ENCODE measurements at places on chromosomes 7 and 10.
A peak's percentile ranks its signal among the peaks of the same experiment; 100 is the strongest.

GRCh38 chr10:117399341-117400196 is 24.3 kb upstream of the PDZD8 start:
- DNase-seq = no peak

GRCh38 chr7:887488-887820 is 11.1 kb downstream of the GET4 start:
- DNase-seq = no peak

GRCh38 chr10:119029613-119030420 is at the start of gene NANOS1:
TSS of gene NANOS1 (plus strand) at chr10:119029714. CDS start at chr10:119029802, 88 bp downstream.
- DNase-seq = peak; percentile 8

DNA sequence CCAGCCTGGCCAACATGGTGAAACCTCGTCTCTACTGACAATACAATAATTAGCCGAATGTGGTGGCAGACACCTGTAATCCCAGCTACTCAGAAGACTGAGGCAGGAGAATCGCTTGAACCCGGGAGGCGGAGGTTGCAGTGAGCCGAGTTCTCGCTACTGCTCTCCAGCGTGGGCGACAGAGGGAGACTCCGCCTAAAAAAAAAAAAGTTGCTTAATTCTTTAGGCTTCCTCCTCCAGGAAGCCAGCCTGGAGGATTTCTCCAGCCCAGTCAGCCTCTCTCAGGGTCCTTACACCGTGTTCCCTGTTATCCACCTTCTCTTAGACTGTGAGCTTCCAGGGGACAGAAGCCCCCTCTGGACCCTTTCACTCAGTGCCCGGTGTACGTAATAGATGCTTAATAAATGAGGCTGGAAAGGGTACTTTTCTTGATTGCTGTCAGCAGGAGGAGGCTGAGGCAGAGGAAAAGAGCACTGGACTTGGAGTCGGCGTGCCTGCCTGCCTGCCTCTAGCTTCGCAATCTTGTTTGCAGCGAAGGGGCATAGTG is 16.4 kb upstream of the NODAL start:
- DNase-seq = no peak

- no peak for DNase-seq
Measured at GRCh38 chr10:112966194-112966855, 16.3 kb downstream of the TCF7L2 start.

- no peak for DNase-seq
Measured at GRCh38 chr7:118082506-118082905, 101.5 kb upstream of the LSM8 start.
